Panc1 (cell line): ENCODE measurements at places on chromosomes 5 and 9.

GRCh38 chr9:113705306-113705927 is 170.7 kb upstream of the ZNF618 start:
- no peak for DNase-seq

GRCh38 chr5:40361378-40361777 is 318.3 kb upstream of the PTGER4 start:
- no peak for DNase-seq

GRCh38 chr9:110126499-110126941 is 81.4 kb downstream of the C9orf152 start:
- DNase-seq: no peak

DNA sequence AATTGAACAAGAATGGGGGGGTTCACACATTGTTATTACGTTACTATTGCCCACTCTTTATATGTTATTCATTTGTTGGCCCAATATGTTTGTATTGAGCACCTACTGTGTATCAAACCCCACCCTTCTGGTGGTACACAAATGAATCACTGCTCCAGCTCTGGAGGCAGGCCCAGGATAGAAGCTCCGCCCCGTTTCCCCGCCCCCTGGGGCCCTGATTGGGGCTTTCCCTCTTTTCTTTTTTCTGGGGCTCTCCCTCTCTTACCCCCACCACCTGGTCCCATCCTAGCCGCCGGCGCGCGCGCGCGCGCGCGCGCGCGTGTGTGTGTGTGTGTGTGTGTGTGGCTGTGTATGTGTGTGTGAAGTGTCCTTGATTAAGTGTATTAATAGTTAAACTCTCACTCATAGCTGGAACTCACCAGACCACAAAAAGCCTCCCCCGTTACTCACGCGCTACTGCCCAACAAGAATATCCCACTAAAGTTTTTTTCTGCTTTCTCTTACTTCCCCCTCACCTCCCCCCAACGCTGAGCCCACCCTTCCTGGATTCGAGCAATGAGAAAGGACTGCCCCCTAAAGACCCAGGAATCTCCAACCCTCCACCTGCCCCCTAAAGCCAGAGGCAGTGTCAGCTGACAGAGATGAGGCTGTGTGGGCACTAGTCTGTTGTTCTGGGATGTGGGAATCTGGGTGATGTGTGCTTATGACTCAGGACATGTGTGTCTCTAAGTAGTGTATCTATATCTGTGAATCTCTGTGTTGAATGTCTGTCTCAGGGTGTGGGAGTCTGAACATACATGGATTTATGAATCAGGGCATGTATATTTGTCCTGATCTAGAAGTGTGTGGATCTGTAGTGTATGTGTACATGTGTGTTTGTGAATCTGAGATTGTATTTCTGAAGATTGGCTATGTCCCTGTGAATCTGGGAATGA is 4.0 kb downstream of the CXXC5 start:
- peak; percentile 72 for DNase-seq

GRCh38 chr5:148825716-148826052 is 727 bp upstream of the ADRB2 start:
- no peak for DNase-seq

DNA sequence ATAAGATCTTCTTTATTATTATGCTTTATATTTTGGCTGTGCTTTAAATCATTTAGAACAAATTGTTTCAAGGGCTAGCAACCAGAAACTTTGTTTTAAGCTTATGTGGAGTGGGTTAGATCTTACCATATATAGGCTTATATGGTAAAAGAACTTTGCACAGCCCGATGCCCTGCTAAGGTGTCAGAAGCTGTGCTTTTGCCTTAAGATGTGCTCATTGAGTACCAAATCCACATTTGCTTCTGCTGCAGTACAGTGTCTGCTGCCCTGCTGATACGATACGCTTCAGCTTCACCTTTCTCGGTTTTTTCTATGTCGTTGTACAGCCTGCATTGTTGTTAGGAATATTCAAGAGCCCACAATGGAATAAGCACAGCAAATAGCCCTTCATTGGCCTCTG is 34.8 kb downstream of the CD180 start:
- no peak for DNase-seq
